ENCODE measurements at places on chromosomes 7 and 10. TPM values are rescaled to one million over a fixed set of nuclear protein-coding genes. Genes with fewer than 3 reads are reported as not detected.

DNA sequence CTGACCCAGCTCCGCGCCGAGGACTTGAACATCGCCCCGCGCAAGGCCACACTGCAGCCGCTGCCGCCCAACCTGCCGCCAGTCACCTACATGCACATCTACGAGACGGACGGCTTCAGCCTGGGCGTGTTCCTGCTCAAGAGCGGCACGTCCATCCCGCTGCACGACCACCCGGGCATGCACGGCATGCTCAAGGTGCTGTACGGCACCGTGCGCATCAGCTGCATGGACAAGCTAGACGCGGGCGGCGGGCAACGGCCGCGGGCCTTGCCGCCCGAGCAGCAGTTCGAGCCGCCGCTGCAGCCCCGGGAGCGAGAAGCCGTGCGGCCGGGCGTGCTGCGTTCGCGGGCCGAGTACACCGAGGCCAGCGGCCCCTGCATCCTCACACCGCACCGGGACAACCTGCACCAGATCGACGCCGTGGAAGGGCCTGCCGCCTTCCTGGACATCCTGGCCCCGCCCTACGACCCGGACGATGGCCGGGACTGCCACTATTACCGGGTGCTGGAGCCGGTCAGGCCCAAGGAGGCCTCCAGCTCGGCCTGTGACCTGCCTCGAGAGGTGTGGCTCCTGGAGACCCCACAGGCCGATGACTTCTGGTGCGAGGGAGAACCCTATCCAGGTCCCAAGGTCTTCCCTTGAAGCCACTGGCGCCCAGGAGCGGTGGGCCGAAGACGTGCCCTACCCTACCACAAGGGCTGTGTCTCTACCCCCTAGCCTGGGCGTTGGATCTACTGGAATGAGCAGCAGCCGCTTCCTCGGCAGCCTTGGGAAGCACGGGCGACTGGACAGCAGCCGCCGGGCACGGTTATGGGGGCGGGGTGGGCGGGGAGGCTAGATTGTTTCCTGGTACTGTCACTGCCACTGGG lies 945 bp downstream of the ADO start:
- H3K27me3 ChIP-seq: peaks cover 6% of the 10 kb centered on the region
- peaks cover 37% of the 10 kb centered on the region for H3K4me1 ChIP-seq
- peak overlapping the region; percentile 86 for H3K4me3 ChIP-seq
- H3K27ac ChIP-seq: peak overlapping the region; percentile 88
- H3K36me3 ChIP-seq: peaks cover 20% of the 10 kb centered on the region
- DNase-seq: no peak

DNA sequence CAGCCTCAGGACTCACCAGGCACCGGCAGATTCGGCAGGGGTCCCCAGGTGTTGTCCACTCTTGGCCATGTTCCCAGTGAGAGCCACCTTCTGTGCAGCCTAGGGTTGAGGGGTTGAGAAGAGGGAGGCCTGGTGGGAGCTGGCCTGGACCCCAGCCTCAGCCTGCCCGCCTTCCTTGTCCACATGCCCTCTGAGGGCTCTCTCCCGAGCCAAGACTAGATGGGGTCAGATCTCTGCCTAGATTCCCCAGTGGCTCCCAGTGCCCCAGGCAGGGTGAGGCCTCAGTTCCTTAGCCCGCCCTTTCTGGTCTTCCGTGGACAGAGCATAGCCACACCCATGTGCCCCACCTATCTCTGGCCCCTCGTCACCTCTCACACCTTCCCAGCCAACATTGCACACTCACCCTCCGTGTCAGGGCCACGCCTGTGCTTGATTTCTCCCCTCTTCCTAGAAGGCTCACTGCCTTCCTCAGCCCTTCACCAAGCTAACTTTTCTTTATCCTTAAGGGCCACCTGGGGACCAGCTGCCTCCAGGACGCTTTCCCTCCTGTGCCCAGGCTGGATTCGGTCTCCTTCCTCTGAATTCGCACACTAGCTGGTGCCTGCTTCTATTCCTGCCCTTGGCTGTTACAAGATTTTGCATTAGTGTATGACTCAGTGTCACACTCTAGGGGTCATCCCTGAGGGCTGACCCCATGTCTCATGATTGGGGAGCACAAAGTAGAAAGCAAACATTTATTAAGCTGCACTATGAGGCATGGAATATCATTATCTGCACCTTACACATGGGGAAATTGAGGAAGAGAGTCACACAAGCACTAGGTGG lies 7.5 kb downstream of the KCP start:
- H3K4me1 ChIP-seq: peaks cover 3% of the 10 kb centered on the region
- peaks cover 1% of the 10 kb centered on the region for H3K36me3 ChIP-seq
- H3K27me3 ChIP-seq: peaks cover 23% of the 10 kb centered on the region
- no peak overlapping the region for H3K4me3 ChIP-seq

- H3K36me3 ChIP-seq: no peaks in the 10 kb centered on the region
- no peak for DNase-seq
- no peaks in the 10 kb centered on the region for H3K27me3 ChIP-seq
- no peak overlapping the region for H3K27ac ChIP-seq
- no peak overlapping the region for H3K4me3 ChIP-seq
- H3K4me1 ChIP-seq: no peaks in the 10 kb centered on the region
Measured at GRCh38 chr10:121436630-121437341, 161.5 kb downstream of the FGFR2 start.

GRCh38 chr7:6226194-6226799 lies 46.1 kb downstream of the CYTH3 start:
- peaks cover 13% of the 10 kb centered on the region for H3K4me1 ChIP-seq
- H3K36me3 ChIP-seq: no peaks in the 10 kb centered on the region
- H3K27ac ChIP-seq: no peak overlapping the region
- no peak overlapping the region for H3K4me3 ChIP-seq

DNA sequence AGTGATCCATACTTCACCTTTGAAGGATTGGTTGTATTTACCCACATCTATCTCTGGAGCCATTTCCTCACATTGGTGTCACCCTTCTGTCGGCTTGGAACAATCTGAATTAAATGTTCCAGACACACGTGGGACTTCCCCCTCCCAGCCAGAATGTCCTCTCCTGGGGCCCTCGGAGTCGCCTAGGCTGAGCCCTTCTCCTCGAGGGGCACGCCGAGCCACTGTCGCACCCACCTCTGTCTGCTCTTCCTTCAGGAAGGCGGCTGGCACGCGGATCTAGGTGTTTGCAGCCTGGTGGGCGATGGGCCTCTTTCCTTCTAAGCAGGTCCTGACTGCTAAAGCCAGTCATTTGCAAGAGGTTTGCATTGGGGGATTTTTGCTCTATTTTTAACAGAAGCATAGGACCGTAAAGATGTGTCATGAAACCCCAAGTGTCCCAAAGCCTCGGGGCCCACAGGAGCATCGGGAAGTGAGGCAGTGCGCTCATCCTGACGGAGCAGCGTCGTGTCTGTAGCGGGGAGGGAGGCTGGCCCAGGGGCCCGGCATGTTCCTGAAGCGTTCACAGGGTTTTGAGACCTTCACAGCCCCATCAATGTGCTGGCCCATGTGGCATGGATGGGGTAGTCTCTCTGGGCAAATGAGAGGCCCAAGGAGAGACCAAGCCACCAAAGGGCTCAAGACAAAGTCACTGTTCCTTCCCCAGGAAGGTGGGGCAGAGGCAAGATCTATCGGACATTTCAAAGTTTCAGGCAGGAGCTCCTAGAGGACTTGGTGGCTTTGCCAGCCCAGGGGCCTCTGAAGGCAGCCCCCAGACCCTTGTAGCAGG lies 86.7 kb downstream of the RGS10 start:
- H3K27me3 ChIP-seq: peaks cover 2% of the 10 kb centered on the region
- no peak overlapping the region for H3K27ac ChIP-seq
- DNase-seq: no peak
- no peak overlapping the region for H3K4me3 ChIP-seq
- no peaks in the 10 kb centered on the region for H3K36me3 ChIP-seq

- DNase-seq: peak; percentile 56
- H3K27ac ChIP-seq: no peak overlapping the region
- H3K4me1 ChIP-seq: no peaks in the 10 kb centered on the region
- H3K4me3 ChIP-seq: no peak overlapping the region
Measured at GRCh38 chr10:117442944-117443685, 67.9 kb upstream of the PDZD8 start.

The RRP12 gene
- 20.5 TPM for total RNA-seq

The LAMB1 gene
- not detected for total RNA-seq

The CALHM1 gene
- 0.74 TPM for total RNA-seq

The PPP1R9A gene
- 0.06 TPM for total RNA-seq
